ENCODE measurements at places on chromosomes 16 and 17. TPM values are rescaled to one million over a fixed set of nuclear protein-coding genes. Genes with fewer than 3 reads are reported as not detected.

The ZP2 gene
- not detected for total RNA-seq

The TBC1D3I gene
- 0.43 TPM for total RNA-seq

GRCh38 chr16:53817117-53817755, 113.3 kb downstream of the FTO start:
- no peak for ATAC-seq

The AGRP gene
- not detected for total RNA-seq

DNA sequence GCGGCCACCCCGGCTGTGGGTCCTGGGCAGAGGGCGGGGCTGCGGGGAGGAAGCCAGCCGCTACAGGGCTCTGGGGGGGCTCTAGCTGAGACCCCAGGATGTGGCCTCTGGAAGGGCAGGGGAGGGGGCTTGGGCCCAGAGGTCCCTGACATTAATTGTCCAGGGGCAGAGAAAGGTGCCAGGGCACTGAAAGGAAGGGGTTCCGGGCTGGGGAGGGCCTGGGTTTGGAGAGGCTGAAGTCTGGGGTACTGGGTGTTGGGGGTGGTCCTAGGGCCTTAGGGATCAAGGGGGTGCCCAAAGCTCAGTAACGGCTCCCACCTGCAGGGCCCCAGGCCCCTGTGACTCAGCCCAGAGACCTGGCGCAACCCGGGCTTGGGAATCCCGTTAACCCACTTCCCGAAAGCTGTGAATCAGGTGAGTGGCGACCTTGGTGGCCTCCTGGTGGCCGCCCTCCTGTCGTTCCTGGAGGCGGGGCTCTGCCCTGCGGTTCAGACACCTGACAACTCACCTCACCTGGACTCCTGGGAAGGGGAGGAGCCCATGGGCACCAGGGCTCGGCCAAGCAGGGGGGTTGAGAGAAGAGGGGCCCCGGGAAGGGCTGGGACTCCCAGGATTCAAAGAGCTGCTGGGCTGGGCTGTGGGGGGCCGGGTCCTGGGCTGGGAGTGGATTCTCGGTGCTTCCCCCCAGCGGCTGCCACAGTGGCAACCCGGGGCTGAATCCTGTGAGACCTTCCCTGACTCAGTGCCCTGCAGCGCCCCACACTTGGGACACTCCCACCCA, 465 bp upstream of the PRSS22 start:
- peak; percentile 61 for ATAC-seq

Measured in activated T-helper 17 cell treated with anti-CD3 and anti-CD28 coated beads, Interleukin-2, amount 50 U/mL, for 72 hours (primary cell).